ENCODE measurements at places on chromosomes 1 and 21.

DNA sequence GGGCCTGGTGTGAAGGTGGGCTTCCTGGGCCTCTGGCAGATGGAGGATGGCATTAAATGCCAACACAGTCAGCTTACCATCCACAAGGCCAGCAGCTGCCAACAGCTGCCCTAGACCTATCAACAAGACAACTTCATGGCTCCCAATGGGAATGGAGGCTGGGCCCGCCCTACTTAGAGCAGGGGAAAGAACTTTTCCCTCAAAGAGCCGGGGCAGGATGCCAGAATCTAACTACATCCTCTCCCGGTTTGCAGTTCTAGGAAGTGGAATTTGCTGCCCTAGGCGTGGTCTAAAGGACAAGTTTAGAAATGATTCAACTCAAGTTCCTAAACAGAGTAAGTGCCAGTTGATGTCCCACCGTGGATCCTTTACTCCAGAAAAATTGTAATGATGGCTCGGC is 13.1 kb downstream of the ICMT start:
- peak; percentile 43 for DNase-seq

DNA sequence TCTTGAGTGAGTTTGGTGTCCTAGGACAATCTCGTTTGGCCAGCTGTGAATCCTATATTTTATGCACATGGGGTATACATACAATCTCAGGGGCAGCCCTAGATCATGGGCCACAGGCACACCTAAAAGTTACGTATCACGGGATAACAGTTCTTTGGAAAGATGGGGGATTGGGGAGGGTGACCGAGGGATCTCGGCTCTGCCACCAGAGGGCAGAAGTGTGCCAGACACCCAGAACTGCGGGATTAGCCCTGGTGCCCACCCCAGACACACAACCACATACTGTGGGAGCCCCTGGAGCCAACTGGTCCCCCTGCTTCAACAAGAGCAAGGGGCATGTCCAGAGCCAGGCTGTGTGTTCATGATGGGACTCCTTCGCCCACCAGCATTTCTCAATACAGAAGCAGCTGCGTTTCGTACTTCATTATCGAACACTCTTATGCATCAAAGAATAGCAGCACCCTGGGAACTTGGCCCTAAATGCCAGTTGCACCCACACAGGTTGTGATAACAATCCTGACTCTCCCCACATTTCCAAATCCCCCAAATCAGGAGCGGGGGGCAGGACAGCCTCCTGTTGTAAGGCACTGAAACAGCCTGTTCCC is 37.4 kb downstream of the TMCO4 start:
- peak; percentile 37 for DNase-seq

- no peak for DNase-seq
These were observed 284.5 kb upstream of the USP25 start for GRCh38 chr21:15445327-15445726.

GRCh38 chr1:160637821-160638539 is 8.9 kb downstream of the SLAMF1 start:
- DNase-seq, result peak; percentile 3

DNA sequence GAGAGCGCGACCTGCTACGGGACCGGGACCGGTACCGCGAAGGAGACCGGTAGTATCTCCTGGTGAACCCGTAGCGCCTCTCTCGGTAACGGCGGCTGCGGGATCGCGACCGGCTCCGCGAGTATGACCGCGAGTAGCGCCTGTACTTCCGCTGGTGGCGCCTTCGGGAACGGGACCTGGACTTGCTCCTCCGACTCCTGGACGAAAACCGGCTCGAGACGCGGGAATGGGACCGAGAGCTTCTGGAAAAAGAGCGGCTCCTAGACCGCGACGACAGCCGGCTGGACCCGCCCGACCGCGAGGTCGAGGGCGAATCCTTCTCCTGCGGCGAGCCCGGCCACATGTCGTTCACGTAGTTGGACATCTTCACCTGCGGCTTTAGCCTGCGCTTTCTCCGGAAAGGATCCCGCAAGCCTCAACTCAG is 642 bp downstream of the RSRP1 start:
- peak; percentile 19 for DNase-seq

DNA sequence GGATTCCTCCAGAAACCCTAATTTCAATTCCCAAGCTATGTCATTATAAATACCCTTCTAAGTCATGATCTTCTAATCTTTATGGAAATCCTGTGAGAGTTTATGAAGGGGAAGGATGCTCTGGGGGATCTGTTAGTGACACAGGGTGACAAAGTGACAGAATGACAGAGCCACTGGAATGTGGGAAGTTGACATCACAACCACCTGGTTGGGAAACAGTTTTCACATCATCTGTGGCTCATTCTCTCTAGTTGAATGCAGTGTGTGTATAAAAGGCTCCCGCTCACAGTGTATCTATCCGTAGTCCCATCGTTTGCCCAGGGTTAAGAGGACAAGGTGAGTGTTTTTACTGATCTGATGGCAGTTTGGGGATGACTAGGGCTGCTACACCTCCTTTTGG is at the start of gene LCE7A:
Gene LCE7A, plus strand, starts transcription at position 301 of the 400 bp plus-strand sequence. CDS start 702 bp downstream, outside the sequence.
- DNase-seq, result no peak

DNA sequence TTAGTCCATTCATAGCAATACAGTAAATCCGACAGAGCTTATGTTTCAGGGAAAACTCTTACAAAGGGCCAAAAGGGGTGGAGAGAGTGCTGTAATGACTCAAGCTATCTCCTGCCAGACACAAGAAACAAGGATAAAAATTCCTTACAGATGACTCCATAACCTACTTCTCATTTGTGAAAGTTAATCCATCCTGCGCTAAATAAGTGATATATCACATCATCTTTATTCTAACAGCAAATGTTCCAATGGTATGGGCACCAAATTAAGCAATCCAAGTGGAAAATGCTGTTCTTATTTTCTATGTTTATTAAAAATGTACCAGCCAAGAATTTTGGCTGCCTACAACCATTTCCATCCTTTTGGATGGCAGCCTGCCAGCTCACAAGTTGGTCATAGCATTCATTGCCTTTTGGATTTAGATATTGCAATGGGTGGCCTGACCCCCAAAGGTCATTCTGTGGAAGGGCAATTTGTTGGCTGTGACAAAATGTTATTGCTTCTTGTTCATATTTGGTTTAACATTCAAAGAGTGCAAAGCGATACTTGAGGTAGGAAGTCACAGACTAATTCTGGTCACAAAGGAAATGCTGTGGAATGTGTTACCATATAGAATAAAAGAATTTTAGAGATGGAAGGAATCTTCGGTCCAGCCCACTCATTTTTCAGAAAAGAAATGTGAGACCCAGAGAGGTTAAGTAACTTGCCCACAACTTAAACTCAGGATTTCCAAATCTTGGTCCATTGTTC is 2.8 kb upstream of the ENAH start:
- peak; percentile 99 for DNase-seq

DNA sequence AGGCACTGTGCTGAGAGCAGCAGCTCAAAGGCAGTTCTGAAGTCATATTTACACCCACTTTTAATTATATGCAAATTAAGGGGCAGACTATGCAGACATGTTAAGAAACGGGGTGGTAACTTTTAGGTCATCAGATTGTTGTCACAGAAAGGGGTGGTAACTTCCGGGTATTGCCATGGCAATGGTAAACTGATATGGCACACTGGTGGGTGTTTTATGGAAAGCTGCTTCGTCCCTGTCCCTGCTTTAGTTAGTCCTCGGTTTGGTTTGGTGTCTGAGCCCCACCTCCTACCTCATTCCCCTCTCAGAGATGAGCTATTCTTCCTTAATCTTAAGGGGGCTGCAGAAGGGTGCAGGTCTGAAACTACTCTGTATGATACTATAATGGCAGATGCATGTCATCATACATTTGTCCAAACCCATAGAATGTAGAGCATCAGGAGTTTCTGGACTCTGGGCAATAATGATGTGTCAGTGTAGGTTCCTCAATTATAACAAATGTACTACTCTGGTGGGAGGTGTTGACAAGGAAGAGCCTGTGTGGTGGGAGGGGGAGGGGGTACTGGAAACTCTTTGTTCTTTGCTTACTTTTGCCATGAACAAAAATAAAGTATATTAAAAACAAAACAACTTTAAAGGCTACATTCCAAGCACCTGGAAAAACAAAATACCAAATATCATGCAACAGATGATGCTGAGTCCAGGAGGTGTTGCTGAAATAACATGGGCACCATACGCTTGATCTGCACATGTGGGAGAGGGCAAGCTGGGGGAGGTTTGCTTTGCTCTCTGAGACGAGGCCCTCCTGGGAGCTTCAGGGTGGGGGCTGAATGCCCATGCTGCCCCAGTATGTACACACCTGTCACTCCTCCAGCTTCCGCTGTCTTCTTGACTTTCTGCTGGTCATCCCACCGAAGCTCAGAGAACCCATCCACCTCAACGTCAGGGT is 6.3 kb downstream of the PARP1 start:
- no peak for DNase-seq

- peak; percentile 86 for DNase-seq
These were observed 68.2 kb downstream of the ARHGEF16 start for GRCh38 chr1:3522564-3523265.

GRCh38 chr1:27655151-27655937 is 16.6 kb downstream of the IFI6 start:
- no peak for DNase-seq

GRCh38 chr1:240093120-240093961 is 1.7 kb downstream of the FMN2 start:
- peak; percentile 52 for DNase-seq

- DNase-seq, result no peak
These were observed 106.9 kb upstream of the OLFM3 start for GRCh38 chr1:102103646-102104045.

DNA sequence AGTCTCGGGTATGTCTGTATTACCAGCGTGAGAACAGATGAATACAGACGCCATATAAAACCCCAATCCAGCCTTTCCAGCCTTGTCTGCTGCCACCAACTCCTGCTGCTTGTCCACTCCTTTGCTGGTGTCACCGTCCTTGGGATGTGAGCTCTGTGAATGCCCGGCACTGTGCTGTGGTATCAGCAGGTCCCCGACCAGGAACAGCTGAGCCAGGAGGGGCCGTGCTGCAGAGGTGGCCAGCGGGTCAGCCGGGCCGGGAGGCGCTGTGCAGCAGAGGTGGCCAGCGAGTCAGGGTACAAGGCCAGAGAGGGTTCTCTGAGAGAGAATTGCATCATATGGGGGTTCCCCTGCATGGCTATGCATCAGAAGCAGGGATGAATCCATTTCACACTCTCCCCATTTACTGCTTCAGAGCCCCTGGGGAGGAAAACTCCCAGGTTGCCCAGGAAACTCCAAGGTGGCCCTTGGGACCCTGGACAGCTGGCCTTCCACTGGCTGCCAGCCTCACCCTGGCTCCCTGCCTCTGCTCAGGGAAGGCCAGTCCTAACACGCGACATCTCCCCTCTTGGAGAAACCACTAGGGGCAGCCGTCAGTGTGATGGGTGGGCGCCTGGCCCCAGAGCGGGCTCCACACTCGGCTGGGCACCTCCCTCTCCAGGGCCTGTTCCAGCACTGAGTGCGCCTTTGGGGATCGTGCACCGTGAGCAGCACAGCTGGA is 122.4 kb upstream of the COL6A1 start:
- DNase-seq, result no peak

Data from fibroblast of skin of right biceps (primary cell).